Cerebellum (tissue), 4 donors: ENCODE measurements at places on chromosomes 3 and 15. TPM values are rescaled to one million over a fixed set of nuclear protein-coding genes. Genes with fewer than 3 reads are reported as not detected.
A peak's percentile ranks its signal among the peaks of the same experiment; 100 is the strongest.

GRCh38 chr3:37015642-37016041 lies 22.3 kb downstream of the MLH1 start:
- no peak for DNase-seq

DNA sequence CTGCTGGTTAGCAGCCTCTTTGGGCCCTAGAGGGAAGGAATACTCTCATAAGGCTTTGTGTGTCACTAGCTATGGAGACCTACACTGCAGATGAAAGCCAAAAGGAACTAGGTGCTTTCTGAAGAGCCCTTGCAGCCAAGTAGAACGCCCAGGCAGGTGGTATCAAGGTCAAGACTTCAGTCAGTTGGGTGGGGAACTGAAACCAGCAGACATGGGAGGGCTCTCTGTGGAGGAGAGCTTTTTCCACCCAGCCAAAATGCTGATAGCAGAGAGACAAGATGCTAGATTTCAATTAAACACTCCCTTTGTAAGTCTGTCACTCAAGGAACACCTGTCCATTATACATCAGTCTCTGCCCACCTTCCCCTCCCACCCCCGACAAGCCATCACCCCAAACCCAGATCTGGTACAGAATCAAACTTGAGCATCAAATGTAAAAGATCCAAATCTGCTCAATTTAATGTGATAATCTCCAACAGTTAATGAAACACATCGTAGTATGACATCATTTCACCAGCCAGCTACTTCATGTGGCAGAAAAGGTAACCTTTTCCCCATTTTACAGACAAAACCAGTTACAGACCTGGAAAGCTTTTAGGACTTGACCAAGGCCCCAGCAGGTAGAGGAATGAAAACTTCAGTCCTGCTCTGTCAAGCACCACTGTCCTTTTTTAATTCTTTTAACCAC lies 14.6 kb downstream of the MRPS25 start:
- DNase-seq = no peak

Gene NPAP1
- total RNA-seq = 1.9 TPM

Gene COL6A5
- total RNA-seq = 1.5 TPM

DNA sequence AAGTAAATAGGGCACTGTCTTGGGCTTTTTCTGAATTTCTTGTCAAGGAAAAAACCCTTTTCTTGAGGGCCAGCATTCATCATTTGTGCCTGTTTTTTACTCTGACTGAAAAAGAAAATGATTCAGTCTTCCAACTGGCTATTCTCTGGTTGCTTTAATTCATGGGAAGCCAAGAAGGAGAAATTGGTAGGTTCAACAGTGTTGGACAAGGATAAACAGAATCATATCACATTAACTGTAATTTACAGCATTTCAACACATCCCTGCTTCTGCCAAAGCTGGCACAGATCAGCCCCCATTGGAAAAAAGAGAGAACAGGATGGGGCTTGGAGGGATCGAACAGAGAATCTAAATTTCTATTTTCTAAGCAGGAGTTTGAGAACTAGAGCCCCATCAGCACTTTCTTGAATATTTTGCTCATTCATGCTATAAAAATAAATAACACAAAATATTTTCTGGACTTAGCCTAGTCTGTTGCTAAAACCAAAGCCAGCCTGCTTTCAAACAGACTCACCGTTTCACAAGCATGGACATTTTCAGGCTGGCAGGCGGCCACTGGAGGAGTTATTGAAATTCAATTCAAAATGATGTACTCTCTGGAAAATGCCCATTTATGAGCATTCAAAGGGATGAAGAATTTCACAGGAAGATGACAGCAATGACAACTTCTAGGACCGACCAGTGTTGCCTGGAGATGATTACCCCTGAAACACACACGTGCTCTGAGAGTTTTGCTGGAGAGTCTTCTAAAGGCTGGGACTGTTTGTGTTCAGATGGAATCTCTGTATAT lies 181.2 kb downstream of the WNT5A start:
- no peak for DNase-seq

Gene CPNE9
- 4.4 TPM for total RNA-seq

- peak; percentile 4 for DNase-seq
Measured at GRCh38 chr15:34841262-34841725, 45.9 kb upstream of the ACTC1 start.

Gene GALNT15
- total RNA-seq = 27.5 TPM

GRCh38 chr3:185290266-185290665 lies 36.4 kb upstream of the EHHADH start:
- DNase-seq = no peak

DNA sequence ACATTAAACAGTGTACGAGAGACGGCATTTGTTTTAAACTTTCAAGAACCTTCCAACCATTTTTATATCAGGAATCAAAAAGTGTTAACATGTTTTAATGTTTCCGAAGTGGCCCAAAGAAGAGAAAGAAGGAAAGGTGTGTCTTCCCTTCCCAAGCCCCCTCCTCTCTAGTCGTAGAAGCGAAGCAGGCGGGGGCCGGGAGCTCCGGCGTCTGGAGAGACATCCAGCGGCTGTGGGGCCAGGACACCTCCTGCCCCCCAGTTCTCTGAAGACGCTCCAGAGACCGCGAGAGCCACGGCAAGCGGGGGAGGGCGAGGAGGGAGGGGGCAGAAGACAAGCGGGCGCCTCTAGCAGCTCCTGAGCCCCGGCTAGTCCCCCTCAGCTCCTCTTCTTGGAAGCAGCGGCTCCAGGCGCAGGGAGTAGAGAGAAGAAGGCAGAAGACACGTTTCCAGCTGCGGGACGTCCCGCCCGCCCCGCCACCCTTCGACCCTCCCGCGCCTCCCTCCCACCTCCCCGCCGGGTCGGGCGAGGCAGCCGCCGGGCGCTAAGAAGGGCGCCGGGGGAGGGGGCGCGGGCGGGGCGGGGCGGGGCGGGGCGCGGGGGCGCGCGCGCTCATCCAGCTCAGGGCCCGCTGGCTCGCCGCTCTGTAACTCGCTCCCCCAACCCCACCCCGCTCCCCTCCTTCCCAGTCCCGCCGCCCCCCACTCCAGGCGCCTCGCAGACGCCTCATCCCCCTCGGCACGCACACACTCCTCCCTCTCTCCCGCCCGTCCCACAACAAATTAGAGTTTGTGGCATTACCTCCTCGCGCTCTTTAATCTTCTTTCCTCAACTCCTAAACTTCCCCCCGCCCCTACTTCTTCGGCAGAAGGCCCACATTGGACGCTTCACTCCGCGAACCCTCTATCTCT lies at the start of gene ZBTB20:
Gene ZBTB20, minus strand, starts transcription at position 871 of the 911 bp plus-strand sequence.
- DNase-seq = peak; percentile 23

Gene ST6GAL1
- total RNA-seq = 32.5 TPM

Gene SLITRK3
- total RNA-seq = 14.3 TPM

- no peak for DNase-seq
Measured at GRCh38 chr15:96969732-96970710, 639.5 kb downstream of the NR2F2 start.

DNA sequence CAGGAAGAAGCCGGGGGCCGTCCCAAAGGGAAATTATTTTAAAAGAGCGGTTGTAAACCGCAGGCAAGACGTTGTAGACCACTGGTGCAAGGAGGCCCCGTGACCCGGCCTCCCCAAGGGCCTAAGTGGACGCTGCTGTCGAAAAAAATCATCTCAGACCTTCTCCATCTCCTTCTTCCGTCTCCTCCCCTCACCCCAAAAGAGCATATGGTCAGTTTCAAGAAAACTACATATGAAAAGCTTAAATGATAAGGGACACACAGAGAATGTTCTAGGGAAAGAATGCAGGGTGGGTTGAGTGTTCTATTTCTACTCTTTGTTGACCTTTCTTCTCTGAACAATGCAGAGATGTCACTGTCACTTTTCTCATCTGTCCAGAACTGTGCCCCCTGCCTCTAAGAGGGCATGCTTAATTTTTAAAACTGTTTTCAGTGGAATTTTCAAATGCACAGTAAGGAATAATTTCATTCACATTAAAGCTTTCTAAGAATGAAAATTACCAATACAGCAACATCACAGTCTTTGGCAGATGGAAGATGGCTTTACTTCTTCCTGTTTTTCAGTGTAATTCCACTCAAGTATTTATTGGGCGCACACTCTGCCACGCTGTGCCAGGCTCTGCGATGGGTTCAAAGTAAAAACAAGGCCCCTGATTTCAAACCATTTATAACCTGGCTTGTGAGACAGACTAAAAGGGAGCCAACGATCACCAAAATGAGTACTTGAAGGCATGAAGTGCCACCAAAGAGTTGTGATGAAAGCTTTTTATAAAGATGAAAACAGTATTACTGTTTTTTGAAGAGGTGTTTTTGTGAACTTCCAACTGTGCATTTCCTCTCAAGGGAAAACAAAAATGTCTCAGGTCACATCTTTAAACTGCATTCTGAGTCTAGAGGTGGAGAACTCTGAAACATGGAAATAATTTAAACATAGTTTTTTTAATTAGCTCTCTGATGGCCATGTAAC lies 891 bp upstream of the TOP2B start:
- peak; percentile 30 for DNase-seq

DNA sequence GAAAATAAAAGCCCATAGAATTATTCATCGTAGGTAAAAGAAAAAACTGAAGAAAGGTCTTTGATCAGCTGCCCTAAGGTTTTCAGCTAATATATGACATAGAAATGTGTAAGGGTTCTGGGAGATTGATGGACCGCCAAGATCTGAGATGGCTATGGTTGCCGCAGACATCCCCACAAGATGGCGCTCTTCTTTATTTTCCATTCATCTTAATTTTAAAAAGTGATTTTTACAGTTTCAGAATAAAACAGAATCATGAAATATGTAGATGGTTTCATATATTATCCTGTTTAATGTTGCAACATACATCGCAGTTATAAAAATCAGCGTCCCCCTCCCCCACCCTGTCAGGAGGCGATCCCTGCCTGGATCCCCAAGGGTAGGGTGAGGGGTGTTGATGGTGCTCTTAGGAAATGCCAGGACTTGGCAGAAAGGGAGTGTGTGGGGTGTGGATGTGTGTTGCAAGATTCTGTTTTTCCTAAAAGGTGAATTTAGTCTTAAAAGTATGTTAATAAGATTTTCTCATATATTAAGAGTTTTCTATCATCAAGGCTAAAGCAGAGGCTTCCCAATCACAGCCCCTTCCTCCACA lies 68.8 kb downstream of the ANXA2 start:
- DNase-seq = no peak

GRCh38 chr3:38836561-38836960 lies 20.5 kb upstream of the SCN10A start:
- DNase-seq = no peak

DNA sequence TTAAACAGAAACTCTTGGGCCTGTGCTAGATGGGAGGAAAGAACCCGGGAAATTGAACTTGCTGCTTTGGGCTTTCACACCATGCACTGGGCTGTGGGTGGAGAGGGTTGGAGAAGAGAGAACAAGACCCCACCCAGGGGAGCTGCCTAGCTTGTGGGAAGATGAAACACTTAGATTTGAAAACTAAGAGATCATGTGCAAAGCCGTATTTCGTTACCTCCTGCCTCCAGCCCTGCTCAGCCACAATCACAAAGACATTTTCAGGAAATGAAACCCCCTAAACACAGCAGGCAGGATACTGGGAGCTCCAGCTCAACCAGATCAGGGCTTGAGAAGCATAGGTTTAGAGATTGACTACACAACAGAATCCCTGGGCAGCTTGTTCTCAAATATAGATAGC lies 183.0 kb upstream of the C2CD4B start:
- DNase-seq = no peak

DNA sequence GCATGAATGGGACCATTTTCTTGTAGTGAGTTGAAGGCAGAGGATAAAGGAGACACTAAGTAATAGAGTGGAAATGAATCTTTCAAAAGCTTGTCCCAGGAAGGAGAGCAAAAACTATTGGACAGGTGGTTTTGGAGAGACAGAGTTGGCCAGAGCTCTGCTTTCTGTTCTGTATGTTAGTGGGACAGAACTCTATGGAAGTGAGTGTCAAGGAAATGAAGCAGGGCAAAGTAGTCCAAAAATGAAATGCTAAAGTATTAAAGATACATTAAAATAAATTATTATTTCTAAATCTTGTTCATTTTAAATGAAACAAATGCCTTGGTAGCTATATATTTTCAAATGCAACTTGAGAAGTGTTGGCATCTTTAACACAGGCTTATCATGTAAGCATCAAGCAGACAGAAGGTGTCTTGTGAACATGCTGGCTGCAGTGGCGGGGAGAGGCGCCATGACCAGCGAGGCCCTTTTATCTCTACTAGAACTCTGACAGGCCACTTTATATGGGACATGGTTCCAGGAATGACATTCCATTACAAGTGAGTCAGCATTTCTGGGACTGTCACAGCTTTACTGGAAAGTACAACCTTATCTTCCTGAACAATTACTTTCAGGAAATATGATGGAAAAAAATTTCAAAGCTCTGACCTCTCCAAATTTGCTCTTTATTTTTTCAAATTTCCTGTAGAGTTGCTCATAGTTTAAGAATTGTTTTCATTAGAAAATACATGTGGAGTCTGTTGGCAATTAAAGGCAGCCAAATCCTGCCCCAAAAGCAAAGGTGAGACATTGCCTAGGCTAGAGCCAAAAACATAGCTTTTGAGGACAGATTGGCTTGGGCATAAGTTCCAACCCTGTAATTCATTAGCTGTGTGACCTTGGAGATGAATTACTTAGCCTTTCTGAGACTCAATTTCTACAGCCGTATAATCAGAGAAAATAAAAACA lies 106.5 kb downstream of the ECT2 start:
- DNase-seq = no peak

Gene BTLA
- 0.45 TPM for total RNA-seq

DNA sequence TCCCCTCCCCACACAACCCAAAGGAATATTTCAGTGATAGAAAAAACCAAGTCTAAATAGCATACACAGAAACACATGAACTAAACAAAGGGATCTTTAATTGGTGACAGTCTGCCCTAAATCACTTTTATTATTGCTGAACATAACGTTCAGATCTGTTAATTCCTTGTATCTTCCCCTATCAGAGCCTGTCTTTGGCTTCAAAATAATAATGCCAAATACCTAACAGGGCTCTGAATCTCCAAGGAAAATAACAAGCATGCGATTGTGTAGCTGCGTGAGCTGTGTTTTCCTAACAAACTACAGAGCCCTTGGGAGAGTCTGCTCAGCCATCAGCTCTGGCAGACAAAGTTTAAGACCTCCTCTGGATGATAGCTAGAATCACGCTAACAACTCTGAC lies 1010.1 kb downstream of the ROBO1 start:
- DNase-seq = no peak

Gene AMIGO3
- 0.91 TPM for total RNA-seq

GRCh38 chr3:107068980-107069379 lies 308.3 kb upstream of the CCDC54 start:
- no peak for DNase-seq

DNA sequence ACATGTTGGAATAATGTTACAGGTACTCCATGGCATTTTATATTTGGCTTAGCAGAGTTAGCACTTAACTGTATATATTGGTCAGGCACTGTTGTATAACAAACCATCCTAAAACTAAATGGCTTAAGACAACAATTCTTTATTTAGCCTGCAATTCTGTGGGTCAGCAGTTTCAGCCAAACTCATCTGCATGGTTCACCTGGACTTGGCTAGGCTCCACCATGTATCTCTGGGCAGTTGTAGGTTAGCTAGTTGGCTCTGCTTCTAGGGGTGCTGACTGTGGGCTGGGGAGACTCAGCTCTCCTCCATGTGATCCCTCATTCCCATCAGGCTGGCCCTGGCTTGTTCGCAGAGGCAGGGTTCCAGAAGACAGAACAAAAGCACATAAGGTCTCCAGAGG lies 34.4 kb downstream of the RARB start:
- DNase-seq = no peak

Gene ALDH1L1
- total RNA-seq = 4.7 TPM
